ENCODE measurements at places on chromosomes 13 and 19.

GRCh38 chr19:54551950-54552912 is 21.4 kb upstream of the LILRA2 start:
- DNase-seq: no peak

- no peak for DNase-seq
Observed at GRCh38 chr13:110306960-110307766, at the start of the genes COL4A1 and COL4A2. TSS of gene COL4A1 (minus strand) at chr13:110307157. CDS start at chr13:110307027, 130 bp downstream. TSS of gene COL4A2 (plus strand) at chr13:110307284. CDS start at chr13:110307904, 620 bp downstream.

- no peak for DNase-seq
Observed at GRCh38 chr19:30871979-30872378, 477.3 kb downstream of the TSHZ3 start.

GRCh38 chr13:100541897-100542825 is 46.4 kb downstream of the GGACT start:
- no peak for DNase-seq

GRCh38 chr13:48646791-48647190 is 6.9 kb upstream of the CYSLTR2 start:
- DNase-seq: no peak

DNA sequence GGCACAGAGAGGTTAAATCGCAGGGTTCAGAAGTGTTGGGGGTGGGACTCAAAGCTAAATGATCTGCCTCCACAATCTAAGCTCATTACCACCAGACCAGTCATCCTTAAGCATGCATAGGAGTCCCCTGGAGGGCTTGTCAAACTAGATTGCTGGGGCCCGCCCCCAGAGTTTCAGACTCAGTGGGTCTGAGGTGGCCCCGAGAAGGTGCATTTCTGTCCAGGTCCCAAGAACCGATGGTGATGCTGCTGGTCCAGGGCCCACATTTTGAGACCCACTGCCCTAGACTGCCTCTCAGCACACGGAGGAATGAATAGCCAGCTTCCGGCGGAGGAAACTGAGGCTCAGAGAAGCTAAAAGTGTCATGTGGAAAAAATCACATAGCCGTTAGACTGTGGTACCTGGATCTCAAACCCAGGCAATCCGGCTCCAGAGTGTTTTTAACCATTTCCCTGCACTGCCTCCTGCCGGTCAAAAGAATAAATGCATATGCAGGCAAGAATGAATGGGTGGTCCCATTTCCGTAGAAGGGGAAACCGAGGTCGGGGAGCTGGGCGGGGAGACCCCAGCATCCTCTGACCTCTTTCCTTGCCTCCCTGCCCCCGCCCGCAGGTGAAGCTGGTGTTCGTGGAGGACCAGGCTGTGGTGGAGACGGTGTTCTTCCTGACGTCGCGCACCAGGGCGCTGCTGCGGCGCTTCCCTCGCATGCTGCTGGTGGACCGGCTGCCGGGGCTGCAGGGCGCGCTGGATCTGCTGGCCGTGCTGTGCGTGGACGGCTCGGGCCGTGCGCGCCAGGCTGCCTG is 23.8 kb downstream of the ZSWIM9 start:
- no peak for DNase-seq

DNA sequence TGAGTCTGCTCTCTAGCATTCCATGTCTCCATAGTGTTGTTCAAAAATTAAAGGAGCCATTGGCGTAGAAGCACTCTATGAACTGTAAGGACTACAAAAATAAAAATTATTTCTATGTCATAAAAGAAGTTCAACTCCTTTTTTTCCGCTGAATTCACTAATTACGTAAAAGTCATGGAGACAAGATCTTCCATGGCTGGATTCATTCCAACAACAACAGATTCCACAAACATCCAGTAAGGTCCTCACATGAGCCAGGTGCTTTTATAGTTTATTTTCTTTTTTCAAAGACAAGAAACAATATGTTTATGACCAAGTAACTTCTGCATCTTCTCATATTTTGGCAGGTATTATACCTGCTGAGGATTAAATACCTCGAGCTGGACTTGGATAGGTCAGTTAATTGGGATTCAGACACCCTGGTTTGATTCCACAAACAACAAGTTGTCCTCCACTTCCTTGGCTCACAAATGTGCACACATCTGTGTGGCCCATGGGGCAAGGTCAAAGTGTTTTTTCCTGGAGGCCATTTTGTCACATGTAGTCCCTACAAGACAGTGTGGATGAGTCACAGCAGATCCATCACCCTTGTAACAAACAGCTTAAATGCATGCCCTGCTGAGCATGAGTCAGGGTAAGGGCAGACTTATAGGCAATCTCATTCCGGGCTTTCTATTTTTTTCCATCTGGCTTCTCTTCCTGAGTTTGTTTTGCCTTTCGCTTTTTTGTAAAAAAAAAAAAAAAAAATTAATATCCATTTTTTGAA is 475.6 kb downstream of the COG6 start:
- DNase-seq: no peak

DNA sequence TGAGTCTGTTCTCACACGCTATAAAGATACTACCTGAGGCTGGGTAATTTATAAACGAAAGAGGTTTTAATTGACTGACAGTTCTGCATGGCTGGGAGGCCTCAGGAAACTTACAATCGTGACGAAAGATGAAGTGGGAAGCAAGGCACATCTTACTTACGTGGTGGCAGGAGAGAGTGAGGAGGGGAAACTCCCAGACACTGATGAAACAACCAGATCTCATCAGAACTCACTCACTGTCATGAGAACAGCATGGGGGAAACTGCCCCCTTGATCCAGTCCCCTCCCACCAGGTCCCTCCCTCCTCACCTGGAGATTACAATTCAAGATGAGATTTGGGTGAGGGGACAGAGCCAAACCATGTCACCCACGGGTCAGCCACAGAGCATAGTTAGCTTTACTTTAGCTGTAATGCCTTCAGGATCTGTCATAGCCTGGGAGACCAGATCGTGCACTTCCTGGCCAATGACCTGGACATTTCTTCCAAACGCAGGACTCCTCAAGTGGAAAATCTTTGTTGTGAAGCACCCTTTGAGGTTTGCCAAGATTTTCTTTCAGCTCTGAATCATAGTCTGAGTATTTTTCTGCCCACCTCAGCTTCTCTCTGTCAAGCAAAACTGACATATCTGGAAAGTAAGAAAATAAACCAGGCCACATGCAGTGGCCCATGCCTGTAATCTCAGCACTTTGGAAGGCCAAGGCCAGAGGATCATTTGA is 25.2 kb upstream of the HIF3A start:
- no peak for DNase-seq

- DNase-seq: no peak
Observed at GRCh38 chr19:16795731-16796130, 33.5 kb upstream of the SIN3B start.

- DNase-seq: no peak
Observed at GRCh38 chr13:28094306-28094705, 6.1 kb downstream of the FLT3 start.

GRCh38 chr19:1467490-1468273 is 11.3 kb downstream of the C19orf25 start:
- no peak for DNase-seq

DNA sequence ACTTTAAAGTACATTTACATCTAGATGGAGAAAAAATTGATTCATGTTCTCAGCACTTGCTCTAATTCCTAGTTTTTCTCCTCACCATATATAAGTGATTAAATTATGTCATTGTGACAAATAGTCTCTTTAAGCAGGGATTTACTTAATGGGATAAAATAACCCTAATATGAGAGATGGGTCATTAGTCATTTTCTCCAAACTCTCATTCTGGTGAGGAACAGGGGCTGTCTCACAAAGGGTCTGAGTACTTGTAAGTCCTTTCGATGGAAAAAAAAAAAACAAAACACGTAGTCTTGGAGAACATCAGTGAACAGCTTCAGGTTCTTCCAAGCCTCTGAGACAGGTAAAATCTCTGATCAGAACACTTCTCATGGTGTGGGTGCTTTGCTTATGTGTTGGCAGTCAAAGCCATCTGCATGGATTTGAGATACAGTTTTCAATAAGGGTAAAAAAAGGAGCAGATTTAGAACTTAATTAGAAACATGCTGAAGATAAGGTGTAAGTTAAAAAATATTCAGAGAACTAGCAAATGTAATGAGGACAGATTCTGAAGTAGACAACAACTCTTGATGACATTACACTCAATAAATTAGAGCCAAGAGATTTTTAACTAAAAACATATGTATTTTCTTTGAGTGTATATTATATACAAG is 1668.9 kb upstream of the MIR17HG start:
- DNase-seq: no peak

DNA sequence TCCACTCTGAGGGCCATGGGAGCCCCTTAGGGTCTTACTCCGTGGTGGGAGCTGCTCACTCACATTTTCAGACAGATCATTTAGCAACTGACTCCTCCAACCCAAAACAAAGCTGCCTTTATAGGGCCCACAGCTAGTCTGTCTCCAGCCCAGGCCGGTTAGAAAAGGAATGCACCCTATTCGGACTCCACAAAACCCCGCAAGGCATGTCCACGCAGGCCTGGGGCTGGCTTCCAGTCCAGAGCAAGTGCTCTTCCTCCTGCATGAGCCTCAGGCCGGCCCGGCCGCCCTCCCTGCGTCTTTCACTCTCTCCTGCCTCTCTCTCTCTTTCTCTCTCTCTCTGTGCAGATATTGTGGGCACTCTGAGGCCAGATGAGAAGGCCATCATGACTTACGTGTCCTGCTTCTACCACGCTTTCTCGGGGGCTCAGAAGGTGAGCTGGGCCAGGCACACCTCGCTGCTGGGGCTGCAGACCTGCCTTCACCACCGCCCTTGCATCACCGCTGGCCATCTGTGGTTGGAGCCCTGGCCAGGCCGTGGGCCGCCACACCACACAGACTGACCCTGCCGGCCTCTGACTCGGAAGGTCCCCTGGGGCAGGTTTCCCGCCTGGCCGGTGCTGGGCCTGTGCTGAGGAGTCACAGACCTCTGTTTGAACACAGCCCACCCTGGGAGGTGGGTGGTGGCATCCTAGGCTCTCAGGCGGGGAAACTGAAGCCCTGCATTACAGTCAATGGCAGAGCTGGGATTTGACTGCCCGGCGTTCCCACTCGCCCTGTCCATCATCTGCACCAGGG is 33.1 kb downstream of the CAPN12 start:
- no peak for DNase-seq

DNA sequence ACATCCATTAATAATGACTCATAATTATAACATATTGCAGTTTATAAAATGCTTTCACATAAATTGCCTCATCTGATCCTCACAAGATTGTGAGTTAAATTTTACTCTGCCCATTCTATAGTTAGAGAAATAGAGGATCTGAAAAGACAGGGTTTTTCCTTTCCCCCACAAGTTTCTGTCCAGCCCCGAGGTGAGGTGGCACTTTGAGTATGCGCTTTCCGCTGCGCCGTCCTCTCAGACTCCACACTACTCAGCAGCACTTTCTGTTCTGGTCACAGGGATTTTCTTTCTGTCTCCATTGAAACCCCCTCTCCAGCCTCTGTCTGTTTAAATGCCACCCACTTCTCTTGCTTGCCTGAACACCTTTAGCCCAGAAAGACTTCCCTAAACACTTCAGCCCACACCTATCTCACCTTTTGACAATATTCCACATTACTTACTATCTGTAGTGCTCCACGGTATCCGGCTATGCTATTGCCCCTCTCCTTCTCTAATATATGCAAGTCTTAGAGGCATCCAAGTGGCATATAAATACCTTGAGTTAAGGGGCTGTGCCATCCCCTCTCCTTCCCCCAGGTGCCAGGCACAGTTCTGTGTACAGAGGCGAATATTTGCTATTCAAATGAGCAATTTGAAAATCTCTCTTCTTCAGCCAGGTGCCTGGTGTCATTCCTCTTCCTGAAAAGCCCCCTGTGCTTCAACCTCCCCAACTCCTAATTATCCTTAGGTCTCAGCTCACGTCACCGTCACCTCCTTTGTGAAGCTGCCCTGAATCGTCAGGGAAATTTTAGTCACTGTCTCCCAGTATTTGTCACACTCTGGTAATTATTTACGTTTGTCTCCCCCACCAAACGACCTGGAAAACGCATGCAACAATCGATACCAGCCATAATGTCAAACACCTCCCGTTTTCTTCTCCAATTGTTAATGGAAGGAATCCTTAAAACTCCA is 268.7 kb downstream of the NHLRC3 start:
- no peak for DNase-seq

GRCh38 chr19:32308431-32309077 is 36.9 kb upstream of the ZNF507 start:
- no peak for DNase-seq
